HCT116 (cell line): ENCODE measurements at places on chromosomes 16 and 17. TPM values are rescaled to one million over a fixed set of nuclear protein-coding genes. Genes with fewer than 3 reads are reported as not detected.

DNA sequence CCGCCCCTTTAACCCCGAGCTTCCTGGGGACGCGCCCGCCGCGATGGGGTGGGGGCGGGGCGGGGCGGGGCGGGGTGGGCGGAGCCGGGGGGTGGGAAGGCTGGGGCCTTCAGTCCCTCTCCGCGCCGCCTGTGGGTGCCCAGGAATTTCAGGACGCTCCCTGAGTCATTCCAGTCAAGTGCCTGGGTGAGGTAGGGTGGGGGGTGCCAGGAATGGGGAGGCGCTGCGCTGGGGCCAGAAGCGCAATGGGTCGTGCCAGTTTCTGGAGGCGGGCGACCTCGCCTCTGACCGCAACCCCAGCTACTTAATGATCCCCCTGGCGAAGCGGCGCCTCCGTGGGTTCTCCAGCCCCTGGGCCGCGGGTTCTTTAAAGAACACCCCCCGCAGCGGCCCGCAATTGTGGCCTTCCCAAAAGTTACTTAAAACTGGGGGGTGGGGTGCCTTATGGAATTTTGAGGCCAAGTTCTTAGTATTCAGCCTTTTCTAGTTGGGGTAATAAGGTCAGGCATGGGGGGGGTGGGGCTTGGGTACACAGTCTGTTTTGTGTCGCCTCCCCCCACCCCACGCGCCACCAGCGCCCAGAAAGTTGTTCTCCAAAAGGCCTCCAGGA is 826 bp upstream of the GSE1 start:
- H3K27ac ChIP-seq: peak overlapping the region; percentile 98
- H3K27me3 ChIP-seq: no peaks in the 10 kb centered on the region
- H3K4me3 ChIP-seq: peak overlapping the region; percentile 91
- peak; percentile 94 for DNase-seq

DNA sequence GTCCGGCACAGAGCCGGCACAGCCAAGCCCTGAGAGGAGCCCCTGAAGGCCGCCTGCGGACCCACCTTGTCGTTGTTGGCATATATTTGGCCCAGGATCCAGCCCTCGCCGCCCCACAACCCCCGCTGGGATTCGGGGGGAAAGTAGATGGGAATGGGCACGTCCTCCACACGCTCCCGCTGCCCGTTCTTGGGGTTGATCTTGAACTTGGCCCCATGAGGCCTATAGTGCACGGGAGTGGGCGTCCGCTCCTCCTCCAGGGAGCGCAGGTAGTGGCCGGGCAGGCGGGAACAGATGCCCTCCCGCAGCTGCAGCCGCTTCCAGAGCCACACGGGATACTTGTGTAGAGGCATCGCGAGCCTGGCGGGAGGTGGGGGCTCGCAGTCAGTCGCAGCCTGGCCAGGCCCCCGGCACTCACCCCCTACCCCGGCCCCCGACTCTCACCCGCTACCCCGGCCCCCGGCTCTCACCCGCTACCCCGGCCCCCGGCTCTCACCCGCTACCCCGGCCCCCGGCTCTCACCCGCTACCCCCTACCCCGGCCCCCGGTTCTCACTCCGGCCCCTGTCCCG is 387 bp downstream of the MRPL28 start:
- H3K27ac ChIP-seq: peak overlapping the region; percentile 32; the same call in 1 of the 2 replicates
- peaks cover 3% of the 10 kb centered on the region; the same call in 1 of the 2 replicates for H3K4me1 ChIP-seq
- 0 out of 2 replicates have a peak, but pooled peaks cover 3% of the 10 kb centered on the region for H3K36me3 ChIP-seq
- H3K4me3 ChIP-seq: peak overlapping the region; percentile 35
- no peak for DNase-seq

DNA sequence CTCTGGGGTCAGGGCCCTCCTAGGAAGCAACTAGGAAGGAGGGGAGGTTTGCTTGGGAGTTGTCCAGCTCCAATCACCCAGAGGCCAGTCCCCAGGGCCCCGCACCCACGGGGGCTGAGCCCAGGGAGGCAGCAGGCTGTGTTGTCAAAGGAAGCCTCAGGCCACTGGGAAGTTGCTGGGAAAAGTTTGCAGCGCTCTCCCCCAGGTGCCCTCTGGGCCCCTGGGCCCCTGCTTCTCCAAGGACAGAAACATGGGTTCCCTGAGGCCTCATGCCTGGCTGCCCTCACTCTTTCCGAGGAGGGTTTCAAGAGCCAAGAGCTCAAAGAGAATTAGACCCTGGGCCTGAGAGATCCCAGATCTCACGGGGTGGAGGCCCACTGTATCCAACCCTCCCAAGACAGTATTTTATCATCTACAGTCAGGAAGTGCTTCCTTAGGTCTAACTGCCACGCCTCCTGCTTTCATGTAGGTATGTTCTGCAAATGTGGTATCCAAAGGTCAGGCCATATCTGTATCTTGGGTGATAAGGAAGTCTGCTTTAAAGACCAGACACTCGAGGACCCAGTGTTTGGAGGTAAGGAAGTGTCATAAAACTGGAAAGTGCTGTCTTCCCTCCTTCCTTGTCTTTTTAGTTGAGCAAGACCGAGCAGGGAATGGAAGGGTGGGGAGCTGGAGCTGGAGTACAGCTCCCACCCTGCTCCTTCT is 44.2 kb upstream of the ZNF423 start:
- H3K36me3 ChIP-seq: no peaks in the 10 kb centered on the region
- no peaks in the 10 kb centered on the region for H3K27me3 ChIP-seq
- no peak overlapping the region for H3K27ac ChIP-seq
- H3K4me1 ChIP-seq: no peaks in the 10 kb centered on the region

DNA sequence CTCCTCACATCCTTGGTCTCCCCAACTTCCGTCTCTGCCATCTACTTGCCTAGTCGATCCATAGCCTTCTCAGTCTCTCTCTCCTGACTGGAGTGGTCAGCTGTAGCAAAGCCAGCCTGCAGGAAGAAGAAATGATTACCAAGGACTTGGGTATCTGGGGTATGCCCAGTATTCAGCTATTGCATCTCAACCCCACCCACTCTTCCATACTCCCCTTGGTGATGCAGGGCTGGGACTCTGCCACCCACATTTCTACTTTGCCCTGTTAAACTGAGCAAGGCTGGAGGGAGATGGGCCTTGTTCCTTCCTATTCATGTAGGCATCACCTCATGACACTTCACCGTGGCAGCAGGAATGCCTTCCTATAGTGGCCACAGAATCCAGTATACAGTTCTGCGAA is 2.3 kb downstream of the COPRS start:
- H3K4me3 ChIP-seq: no peak overlapping the region
- H3K4me1 ChIP-seq: peaks cover 18% of the 10 kb centered on the region
- H3K27ac ChIP-seq: no peak overlapping the region
- peaks cover 12% of the 10 kb centered on the region for H3K36me3 ChIP-seq
- H3K27me3 ChIP-seq: no peaks in the 10 kb centered on the region

SYT17 gene
- total RNA-seq: 10.3 TPM

MT1G gene
- 1.2 TPM for total RNA-seq

MYH3 gene
- 1.6 TPM for total RNA-seq

PRR35 gene
- not detected for total RNA-seq

GRCh38 chr17:1362065-1362848 is 37.8 kb downstream of the YWHAE start:
- H3K4me3 ChIP-seq: no peak overlapping the region
- no peak for DNase-seq
- no peak overlapping the region for H3K27ac ChIP-seq

DNA sequence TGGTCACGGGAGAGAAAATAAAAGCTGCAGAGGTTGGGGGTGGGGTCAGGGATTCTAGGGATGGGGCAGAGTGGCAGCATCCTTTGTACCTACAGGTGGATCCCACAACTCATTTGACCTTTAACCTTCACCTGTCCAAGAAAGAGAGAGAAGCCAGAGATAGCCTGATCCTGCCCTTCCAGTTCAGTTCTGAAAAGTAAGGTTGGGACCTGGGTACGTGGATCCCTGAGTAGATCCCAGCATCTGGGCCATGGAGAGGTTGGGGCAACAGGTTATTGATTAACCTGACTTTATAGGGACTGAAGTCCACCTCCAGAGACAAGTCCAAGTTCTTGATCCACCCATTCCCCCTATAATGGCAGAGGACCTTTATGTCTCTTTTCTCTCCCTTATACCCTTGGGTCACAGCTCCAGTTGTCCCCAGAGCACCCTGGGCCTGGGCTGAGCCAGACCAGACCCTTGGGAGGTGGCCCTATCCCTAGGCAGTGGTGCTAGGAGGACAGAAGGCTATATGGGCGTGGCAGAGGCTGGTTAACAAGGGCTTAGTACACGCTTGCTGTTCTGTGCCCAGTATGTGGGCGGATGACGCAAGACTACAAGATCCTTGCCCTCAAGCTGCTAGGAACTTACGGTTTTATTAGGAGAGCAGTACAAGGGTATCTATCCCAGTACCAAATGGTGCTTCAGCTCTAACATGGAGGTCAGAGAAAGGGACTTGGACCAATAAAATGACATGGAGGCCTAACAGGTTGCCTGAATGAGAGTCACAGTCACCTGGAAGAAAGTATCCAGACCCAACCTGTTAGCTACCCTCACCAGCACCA is 3.3 kb downstream of the CLDN7 start:
- H3K4me3 ChIP-seq: peak overlapping the region; percentile 4; the same call in 1 of the 2 replicates
- H3K4me1 ChIP-seq: peaks cover 21% of the 10 kb centered on the region
- H3K27ac ChIP-seq: peak overlapping the region; percentile 94
- H3K27me3 ChIP-seq: no peaks in the 10 kb centered on the region

GRCh38 chr16:50298591-50299507 is 32.5 kb downstream of the ADCY7 start:
- no peak overlapping the region for H3K4me3 ChIP-seq
- DNase-seq: no peak
- no peaks in the 10 kb centered on the region for H3K4me1 ChIP-seq
- no peak overlapping the region for H3K27ac ChIP-seq
- no peaks in the 10 kb centered on the region for H3K27me3 ChIP-seq

- no peaks in the 10 kb centered on the region for H3K27me3 ChIP-seq
- no peak overlapping the region for H3K4me3 ChIP-seq
- peak; percentile 58 for DNase-seq
These were observed 2.0 kb downstream of the NPTX1 start for GRCh38 chr17:80474231-80474960.

DNA sequence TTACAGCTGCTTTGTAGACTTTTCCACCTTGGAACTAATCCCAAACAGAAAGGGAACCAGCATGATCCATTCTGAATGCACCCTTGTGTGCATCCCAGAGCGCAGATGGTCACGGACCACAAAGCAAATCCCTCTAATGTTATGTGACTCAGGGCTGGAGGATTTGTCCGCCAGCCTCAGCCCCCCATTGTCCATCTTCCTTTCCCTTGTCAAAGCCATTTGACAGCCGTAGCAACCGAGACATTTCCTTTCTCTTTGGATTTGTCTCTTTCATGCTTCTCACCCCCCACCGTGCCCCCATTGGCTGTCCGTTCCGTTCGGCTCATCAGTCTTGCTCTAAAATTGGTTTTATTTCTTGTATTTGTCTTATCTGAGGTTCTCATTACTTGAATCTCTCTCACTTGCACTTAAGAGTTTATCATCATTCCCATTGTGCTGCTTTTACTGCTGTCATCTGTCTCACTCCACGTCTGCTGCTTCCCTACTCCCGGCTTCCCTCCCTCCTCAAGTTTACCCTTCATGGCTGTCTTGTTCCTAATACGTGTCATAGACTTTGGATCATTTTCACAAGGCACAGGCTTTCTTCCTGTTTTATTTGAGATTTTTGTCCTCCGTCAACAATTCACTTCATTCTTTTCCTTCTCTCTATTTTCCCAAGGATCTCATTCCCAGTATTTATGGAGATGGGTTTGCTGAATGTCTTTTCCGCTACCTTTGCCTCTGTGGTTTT is 163.4 kb upstream of the ERCC4 start:
- H3K4me3 ChIP-seq: no peak overlapping the region
- H3K4me1 ChIP-seq: no peaks in the 10 kb centered on the region
- H3K27me3 ChIP-seq: peaks cover 4% of the 10 kb centered on the region; the same call in 1 of the 2 replicates

- no peaks in the 10 kb centered on the region for H3K36me3 ChIP-seq
- no peaks in the 10 kb centered on the region for H3K27me3 ChIP-seq
- no peak overlapping the region for H3K4me3 ChIP-seq
- no peak for DNase-seq
- H3K4me1 ChIP-seq: no peaks in the 10 kb centered on the region
- H3K27ac ChIP-seq: no peak overlapping the region
These were observed 54.2 kb upstream of the IL34 start for GRCh38 chr16:70592106-70592571.

DNA sequence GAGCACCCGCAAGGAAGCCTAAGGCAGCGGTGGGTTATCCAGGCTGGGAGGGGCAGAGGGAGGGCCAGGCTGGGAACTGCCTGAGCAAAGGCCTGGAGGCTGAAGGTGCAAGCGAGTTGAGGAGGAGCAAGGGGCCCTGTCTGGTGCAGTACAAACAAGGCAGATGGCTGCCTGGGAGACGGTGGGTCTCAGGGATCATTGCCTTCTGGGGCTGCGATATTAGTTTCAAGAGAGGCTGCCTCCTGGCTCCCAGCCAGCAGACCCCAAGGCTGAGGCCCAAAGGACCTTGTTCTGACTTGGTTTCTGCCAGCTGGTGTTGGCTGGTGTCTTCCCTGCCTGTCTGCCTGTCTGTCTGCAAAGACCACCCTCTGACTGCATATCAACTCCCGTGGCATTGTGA is 154.0 kb downstream of the IRF8 start:
- H3K27ac ChIP-seq: no peak overlapping the region
- no peak for DNase-seq
- H3K27me3 ChIP-seq: peaks cover 23% of the 10 kb centered on the region
- no peaks in the 10 kb centered on the region for H3K36me3 ChIP-seq
- no peaks in the 10 kb centered on the region for H3K4me1 ChIP-seq
- H3K4me3 ChIP-seq: no peak overlapping the region

- no peak overlapping the region for H3K27ac ChIP-seq
- no peak for DNase-seq
- H3K36me3 ChIP-seq: no peaks in the 10 kb centered on the region
- no peak overlapping the region for H3K4me3 ChIP-seq
- peaks cover 83% of the 10 kb centered on the region for H3K27me3 ChIP-seq
These were observed 30.8 kb downstream of the WSCD1 start for GRCh38 chr17:6100891-6101500.

CDC6 gene
- total RNA-seq: 117 TPM

SLC13A2 gene
- not detected for total RNA-seq

HOXB1 gene
- not detected for total RNA-seq

DNA sequence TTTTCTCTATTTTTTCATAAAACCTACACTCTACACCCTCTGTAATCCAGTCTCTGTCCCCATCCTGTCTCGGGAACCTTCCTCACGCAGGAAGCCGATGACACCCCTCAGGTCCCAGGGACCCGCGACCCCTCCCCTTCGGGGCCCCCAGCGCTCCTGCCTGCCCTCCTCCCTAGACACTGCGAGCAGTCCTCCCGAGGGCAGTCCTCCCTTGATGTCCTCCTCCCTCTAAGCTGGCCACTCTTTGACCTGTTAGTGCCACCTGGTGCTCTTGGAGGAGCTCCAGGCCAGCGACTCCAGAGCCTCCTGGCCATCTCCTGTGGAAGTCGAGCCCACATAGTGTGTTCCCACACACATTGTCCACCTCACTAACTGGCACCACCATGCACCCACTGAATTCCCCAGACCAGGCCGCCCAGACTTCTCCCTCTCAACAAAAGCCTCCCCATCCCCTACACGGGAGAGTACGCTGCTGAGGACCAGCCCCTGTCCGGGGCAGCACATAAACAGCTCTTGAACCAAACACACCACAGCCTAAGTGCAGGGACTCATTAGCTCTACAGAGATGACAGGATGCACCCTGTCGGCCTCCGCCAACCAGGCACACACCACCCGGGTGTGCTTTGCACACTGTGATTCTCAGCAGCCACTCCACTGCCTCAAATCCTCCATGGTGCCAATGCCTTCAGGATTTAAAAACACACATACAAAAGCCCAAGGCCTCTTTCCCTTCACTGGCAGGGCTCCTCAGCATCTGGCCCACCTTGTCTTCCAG is 9.3 kb downstream of the OSBPL7 start:
- H3K27me3 ChIP-seq: no peaks in the 10 kb centered on the region
- no peak overlapping the region for H3K4me3 ChIP-seq
- no peak for DNase-seq
- H3K4me1 ChIP-seq: peaks cover 32% of the 10 kb centered on the region
- no peak overlapping the region for H3K27ac ChIP-seq
- peaks cover 11% of the 10 kb centered on the region for H3K36me3 ChIP-seq
